ENCODE measurements at places on chromosomes 16 and 17. TPM values are rescaled to one million over a fixed set of nuclear protein-coding genes. Genes with fewer than 3 reads are reported as not detected.

NPIPB2 gene
- 2.4 TPM for total RNA-seq

DNAAF8 gene
- 1.3 TPM for total RNA-seq

HBQ1 gene
- 4.3 TPM for total RNA-seq

ENPP7 gene
- total RNA-seq: not detected

KRT32 gene
- not detected for total RNA-seq

CCL1 gene
- not detected for total RNA-seq

Measured in A549 treated with ZK216348 at 1 μM for 4 hours (cell line).